GM03348 (cell line): ENCODE measurements at places on chromosomes 13 and 19.

DNA sequence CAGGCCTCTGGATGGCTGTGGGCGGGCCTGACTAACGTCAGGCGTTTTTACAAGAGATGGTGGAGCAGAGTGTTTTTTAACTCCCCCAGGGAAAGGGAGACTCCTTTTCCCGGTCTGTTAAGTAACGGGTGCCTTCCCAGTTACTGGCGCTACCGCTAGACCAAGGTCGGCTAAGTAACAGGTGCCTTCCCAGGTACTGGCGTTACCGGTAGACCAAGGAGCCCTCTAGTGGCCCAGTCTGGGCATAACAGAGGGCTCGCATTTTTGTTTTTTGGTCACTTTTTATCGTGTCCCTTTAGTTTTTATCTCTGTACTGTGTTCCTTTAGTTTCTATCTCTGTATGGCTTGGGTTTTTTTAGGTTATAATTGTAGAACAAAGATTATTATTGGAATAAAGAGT lies 10.0 kb downstream of the ZNF383 start:
- DNase-seq, result no peak

GRCh38 chr19:30689474-30689873 lies 317.3 kb downstream of the ZNF536 start:
- no peak for DNase-seq

DNA sequence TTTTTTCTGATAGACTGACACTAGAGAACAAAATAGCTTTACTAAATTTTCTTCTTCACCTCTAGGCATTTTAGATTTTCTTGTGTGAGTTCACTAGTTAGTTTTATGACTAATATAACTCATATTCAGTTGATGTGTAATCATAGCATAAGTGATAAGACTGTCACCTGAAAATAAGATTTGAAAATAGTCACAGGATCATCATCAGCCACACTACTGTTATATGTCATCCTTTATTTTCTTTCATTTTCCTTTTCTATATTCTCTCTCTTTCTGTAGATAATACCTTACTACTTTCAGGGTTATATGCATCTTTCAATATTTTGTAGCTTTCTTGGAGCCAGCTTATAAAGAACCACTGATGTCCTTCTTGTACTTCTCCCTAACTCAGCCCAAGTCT lies 292.6 kb downstream of the TDRD3 start:
- DNase-seq, result no peak

- DNase-seq, result no peak
These were observed 1884.3 kb upstream of the PCDH20 start for GRCh38 chr13:63299866-63300394.

DNA sequence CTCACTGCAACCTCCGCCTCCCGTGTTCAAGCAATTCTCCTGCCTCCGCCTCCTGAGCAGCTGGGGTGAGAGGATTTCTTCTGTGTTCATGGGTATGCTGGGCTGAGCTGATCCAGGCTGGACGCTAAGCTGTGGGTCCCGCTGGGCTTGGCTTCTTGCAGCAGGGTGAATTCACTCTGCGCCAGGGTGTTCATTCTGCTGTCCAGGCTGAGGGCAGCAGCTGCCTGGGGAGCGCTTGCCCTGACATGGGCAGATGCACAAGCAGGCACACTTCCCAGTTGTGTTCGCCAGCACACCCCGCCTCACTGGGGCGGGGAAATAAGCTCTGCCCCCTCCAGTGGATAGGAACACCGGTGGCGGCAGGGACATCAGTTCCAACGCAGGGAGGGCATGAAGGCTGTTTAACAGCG lies 7.3 kb upstream of the INAFM1 start:
- DNase-seq, result no peak

- peak; percentile 67 for DNase-seq
These were observed 10.1 kb downstream of the OR1I1 start for GRCh38 chr19:15091918-15092753.

DNA sequence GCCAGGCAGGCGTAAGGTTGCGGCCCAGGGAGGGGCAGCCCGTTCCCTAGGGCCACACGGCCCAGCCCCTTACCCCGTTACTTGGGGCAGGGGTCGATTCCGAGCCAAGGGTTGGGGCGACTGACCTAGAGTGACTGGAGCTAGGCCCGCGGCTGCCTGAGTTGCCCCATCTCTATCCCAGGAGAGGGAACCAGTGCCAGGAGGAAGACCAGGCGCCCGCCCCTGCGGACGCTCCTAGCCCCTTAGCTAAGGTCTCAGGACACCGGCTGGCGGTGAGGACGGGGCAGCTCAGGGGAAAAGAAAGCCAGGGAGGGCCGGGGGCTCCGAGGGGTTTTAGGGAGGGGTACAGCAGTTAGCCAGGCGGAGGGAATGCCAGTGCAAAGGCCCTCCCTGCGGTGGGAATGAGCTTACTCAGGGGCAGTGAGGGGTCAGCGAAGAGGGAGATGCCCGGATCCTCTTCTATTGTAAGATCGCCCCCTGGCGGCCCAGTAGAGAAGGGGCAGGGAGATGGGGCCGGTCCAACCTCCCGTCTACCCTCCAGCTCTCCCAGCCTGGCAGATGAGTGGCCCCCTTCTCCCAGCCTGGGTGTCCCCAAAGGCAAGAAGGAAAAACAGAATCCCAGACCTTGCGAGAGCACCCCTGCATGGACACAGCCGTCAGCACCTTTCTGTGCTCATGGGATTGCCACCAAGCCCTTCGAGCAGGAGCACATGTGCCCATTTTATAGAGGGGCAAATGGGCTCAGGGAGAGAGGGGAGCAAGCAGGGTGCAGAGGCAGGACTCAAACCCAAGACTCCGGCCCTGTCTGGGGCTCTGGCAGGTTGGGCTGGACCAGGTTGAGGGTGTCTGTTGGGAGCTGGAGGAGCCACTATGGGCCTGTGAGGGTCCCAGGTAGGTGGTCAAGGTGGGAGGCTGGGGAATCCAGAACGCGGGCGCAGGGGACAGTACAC lies 16.3 kb downstream of the CILP2 start:
- peak; percentile 89 for DNase-seq

DNA sequence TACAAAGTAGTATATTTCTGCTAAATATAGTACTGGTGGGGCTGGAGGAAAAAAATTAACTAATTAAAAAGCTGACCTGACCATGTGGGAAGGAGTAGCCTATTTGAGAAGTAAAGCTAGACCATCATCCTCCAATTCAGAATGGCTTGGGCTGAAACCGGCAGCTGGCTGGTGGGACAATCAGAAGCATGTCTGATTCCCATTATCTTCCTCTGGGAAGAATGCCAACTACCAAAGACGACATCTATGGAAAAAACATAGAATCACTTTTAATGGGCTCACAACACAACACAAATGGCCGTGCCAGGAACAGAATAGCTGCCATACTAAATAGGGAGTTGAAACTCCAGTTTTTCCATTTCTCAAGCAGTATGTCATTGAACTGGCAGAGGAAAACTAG lies 120.4 kb upstream of the FREM2 start:
- DNase-seq, result no peak

DNA sequence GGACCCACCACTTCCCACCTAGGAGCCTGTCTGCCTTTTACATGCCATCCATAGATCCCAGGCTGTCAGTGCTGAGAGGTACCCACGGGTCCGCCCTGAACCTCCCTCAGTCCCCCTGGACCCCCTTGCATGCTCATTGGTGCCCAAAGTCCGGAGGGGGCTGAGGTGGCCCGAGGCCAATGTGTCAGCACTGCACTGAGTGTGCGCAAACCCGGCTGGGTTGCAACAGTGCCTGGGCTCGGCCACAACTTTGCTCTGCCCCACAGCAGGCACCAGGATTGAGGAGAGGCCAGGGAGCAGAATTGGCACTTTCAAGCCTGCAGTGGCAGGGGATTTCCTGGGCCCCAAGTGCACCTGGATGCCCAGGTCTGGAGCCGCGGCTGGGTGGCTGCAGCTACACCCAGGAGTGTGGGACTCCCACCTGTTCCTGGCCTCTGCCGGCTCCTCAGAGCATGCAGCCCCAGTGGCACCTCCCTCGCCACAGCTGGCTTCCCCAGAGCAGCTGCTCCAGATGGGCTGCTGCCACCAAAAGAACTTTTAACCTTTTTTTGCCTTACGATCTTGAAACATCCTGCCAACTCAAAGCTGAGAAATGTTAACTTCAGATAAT lies 837.0 kb downstream of the SLITRK6 start:
- no peak for DNase-seq

DNA sequence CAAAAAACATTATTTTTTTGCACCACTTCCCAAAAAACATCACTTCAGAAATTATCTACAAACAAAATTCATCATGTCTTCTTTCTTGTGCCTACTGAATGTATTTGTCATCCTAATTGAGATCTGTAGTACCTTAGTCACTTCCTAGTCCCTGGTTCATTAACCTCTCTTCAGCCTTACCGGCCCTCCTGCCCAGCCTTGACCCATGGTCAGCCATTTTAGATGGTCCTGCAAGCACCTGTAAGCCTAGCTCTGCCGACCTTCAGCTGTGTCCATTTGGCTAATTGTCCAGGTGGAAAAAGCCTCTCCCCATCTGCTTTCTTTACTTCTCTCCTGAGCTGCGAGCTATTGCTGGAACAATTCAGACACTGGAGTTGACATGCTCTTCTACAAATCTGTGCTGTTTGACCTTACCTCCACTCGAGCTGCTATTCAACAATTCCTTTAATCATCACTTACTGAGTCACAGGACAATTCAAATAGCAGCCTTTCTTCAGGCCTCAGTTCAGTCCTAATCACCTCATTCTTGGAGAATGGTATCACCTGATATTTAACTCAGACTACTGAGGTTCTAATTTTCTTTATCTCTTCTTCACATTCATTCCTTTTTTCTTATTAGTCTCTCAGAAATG lies 882.5 kb downstream of the PCDH9 start:
- DNase-seq, result no peak

- DNase-seq, result no peak
These were observed 67.3 kb upstream of the TSHZ3 start for GRCh38 chr19:31416548-31416947.

- peak; percentile 47 for DNase-seq
These were observed 622 bp downstream of the RASA3 start for GRCh38 chr13:114131583-114132418.

- DNase-seq, result no peak
These were observed 1.0 kb upstream of the OR7C2 start for GRCh38 chr19:14940266-14940665.
